ENCODE measurements at places on chromosomes 13 and 19. TPM values are rescaled to one million over a fixed set of nuclear protein-coding genes. Genes with fewer than 3 reads are reported as not detected.

The SULT2B1 gene
- not detected for total RNA-seq

The IGFL3 gene
- not detected for total RNA-seq

The LAIR2 gene
- total RNA-seq, result not detected

The CGB8 gene
- not detected for total RNA-seq

The SBSN gene
- not detected for total RNA-seq

The SIGLEC5 gene
- not detected for total RNA-seq

The GAPDHS gene
- not detected for total RNA-seq

The LPAR6 gene
- total RNA-seq, result 4.6 TPM

The LILRB5 gene
- total RNA-seq, result not detected

The PABPC3 gene
- 0.17 TPM for total RNA-seq
